ENCODE measurements at places on chromosomes 3 and 15.

GRCh38 chr3:14988988-14989394 lies 41.6 kb downstream of the NR2C2 start:
- DNase-seq, result no peak

GRCh38 chr3:120555657-120556509 lies 40.3 kb upstream of the NDUFB4 start:
- no peak for DNase-seq

DNA sequence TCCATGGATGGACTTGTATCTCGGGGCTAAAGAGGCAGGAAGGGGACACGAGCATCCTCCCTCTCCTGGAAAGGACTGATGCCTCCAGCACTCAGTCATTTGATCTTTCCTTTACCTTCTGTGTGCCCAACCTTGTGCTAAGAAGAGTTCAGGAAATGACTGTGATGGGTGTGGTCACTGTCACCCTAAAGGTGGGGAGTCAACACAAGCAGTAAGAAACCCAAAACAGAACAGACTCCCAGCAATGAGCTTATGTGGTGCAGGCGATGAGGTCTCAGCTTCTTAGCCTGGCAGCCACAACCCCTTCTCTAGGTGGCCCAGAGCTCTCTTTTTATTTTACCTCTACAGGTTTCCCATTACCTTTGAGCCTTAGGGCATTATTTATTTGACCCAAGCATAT lies 3.8 kb downstream of the MPI start:
- no peak for DNase-seq

GRCh38 chr3:30607032-30607833 lies 832 bp downstream of the TGFBR2 start:
- no peak for DNase-seq

DNA sequence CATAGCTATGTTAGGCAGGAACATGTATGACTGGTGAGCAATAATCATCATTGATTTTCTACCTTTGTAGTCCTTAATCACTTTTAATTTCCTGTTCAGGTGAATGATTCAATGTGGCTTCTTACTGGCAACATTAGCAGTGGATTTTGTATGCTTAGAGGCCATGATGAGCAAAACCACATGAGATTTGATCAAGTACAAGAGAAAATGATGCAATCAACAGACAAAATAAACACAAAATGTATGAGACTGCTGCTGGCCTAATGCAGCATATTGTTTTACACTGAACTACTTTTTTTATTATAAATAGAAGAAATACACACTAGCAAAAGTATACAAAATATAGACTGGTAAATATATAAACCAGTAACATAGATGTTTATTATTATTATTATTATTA lies 47.5 kb upstream of the SI start:
- no peak for DNase-seq

DNA sequence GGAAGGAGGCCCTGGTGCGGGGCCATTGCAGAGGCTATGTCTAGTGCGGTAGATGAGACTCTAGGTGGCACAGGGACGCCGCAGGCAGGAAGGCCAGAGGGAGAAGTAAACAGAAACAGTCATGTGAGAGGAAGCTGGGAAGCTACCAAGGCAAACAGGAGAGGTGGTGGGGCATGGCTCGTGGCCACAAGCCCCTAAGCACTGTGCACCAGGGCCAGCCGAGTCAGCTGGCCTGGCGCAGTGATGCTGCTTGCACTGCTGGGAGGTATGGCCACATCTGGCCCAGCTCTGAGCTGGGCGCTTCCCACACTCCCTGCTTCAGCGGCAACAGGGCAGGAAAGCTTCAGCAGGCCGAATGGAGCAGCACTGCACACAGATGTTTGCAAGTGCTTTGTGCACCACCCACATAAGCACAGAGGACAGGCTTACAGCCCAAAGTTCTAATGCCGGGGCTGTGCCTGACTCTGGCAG lies 76.6 kb downstream of the SRGAP3 start:
- DNase-seq, result peak; percentile 58

GRCh38 chr3:184229394-184230080 lies at the start of gene VWA5B2:
Gene VWA5B2, plus strand, starts transcription at chr3:184229585. Its CDS starts 944 bp downstream, at chr3:184230529.
- DNase-seq, result peak; percentile 81

GRCh38 chr15:52749258-52749657 lies 40.9 kb downstream of the ONECUT1 start:
- no peak for DNase-seq

- no peak for DNase-seq
Measured at GRCh38 chr3:113057117-113057516, 66.3 kb downstream of the GTPBP8 start.

- DNase-seq, result no peak
Measured at GRCh38 chr3:156987946-156988345, 161.8 kb downstream of the LEKR1 start.

GRCh38 chr3:16834214-16834613 lies 50.5 kb upstream of the PLCL2 start:
- DNase-seq, result no peak

DNA sequence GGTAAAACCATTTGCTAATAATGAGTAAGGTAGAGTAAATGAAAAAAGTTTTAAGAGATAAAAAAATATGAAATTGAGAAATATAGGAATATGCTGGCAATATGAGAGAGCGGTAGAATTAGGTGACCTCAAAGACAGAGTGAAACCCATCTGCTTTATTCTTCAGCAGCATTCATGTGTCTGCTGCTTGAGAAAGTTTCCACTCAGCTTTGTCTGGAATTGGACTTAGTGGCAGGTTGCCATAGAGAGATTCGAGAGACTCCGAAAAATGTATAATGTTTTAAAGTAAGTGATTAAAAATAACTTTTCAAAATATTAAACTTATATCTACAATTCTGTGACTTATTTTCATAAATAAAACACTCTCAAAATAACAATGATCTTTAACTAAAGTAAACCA lies 5.0 kb downstream of the SUCNR1 start:
- no peak for DNase-seq

DNA sequence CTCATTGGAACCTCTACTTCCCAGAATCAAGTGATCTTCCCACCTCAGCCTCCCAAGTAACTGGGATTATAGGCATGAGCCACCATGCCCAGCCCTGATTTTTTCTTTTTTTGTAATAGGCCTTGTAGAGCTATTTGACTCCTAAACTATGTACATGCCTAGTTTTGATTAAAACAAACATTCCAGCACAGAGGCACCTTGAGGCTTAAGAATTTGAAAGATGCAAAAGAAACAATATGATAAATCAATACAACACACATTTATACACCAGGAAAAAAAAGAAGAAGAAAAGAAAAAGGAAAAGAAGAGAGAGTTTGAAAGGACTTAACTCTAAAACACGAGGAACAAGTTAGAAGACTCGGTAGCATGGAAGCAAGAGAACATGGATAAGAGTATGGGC lies 13.9 kb upstream of the FRMD5 start:
- DNase-seq, result no peak

All from spinal cord (tissue), 10 donors.